ENCODE measurements at places on chromosomes 12 and 14.

- DNase-seq = no peak
These were observed 8.5 kb downstream of the CDCA4 start for GRCh38 chr14:105012171-105012985.

GRCh38 chr12:111838353-111838752 lies 3.7 kb upstream of the MAPKAPK5 start:
- DNase-seq = no peak

- DNase-seq = peak; percentile 12
These were observed 75.8 kb downstream of the C12orf50 start for GRCh38 chr12:87953256-87953860.

GRCh38 chr12:122517877-122518276 lies 8.9 kb downstream of the RSRC2 start:
- DNase-seq = peak; percentile 91

- no peak for DNase-seq
These were observed 9.1 kb downstream of the MTRFR start for GRCh38 chr12:123242116-123242904.

GRCh38 chr12:56151672-56152131 lies 685 bp upstream of the MYL6B start:
- DNase-seq = no peak

- peak; percentile 82 for DNase-seq
These were observed 232.1 kb upstream of the TBX3 start for GRCh38 chr12:114916124-114916523.

GRCh38 chr14:82084813-82085212 lies 551.2 kb upstream of the SEL1L start:
- DNase-seq = no peak

GRCh38 chr12:26871985-26872384 lies 39.0 kb upstream of the ITPR2 start:
- no peak for DNase-seq

GRCh38 chr12:20220339-20220738 lies 148.0 kb upstream of the PDE3A start:
- peak; percentile 1 for DNase-seq

DNA sequence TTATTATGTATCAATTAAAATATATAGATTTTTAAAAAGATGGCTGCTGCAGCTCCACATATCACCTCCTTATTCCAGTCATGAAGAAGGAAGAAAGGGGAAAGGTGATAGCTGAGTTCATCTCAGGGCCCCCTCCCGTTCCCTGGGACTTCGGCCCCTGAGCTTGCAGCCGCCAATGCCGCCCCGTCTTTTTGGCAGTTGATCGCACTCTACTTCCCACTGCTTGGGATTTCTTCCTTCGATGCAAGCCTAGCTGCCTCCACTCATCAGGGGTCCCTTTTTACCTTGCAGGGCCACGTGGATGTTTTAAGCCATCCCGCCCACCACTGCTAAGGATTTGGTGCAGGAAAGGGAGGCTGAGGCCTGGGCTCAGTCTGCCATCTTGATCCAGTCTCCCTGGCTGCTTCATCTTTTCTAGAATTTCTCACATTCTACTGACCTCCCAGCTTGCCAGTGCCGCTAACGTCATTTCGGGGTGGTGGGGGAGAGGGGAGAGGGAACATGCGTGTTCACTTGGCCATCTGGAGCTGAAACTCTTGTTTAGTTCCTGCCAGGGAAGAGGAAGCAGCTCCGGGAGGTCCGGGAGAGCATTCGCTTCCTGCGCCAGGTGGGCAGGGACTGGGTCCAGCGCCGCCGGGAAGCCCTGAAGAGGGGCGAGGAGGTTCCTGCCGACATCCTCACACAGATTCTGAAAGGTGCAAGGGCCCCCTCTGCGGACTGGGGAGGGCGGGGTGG lies 31.3 kb downstream of the CYP46A1 start:
- DNase-seq = no peak

DNA sequence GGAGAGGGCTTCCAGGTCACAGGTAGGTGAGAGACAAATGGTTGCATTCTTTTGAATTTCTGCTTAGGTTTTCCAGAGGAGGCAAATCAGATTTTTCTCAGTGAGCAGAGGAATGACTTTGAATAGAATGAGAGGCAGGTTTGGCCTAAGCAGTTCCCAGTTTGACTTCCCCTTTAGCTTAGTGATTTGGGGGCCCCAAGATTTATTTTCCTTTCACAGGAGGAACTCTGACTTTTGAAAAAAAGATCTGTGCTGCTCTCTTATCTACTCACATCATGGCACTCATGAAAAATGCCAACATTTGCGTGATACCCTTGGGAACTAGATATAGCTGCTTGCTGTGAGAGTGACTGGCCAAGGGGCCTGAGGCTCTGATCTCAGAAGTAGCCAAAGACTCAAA lies 58.0 kb upstream of the EVL start:
- no peak for DNase-seq

DNA sequence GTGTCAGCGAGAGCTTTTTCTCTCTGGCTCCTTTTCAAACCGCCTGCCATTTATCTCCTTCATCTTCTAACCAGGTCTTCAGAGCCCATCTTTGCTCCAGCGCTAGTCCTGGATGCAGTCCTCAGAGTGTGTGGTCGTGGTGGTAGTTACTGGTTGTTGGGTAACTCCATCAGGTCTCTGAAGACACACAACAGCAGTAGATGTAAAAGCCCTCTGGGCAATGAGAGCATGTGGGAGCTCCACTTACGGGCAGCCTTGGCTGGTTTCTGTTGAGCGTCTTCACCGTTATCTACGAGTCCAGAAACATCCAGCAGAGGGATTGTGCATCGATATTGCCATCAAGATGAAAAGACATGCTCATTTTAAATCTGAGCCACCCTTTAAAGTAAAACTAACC lies 61.2 kb downstream of the FBXL14 start:
- DNase-seq = no peak

DNA sequence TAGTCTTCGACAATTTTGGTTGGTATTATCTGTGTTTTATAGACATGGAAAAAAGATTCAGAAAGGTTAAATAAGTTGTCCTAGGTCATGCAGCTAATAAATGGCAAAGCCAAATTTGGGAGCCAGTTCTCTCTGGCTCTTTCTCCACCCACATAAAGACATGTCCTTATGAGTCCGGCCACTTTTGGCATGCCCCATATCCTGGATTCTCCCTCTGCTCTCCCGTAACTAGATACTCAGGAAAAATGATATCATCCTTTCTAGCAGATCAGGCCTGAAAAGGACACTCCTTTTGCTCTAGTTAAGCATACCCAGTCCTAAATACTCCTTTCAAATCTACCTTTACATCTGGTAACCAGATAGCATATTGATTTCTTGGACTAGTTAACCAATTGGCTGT lies 64.4 kb downstream of the TTLL5 start:
- DNase-seq = no peak

DNA sequence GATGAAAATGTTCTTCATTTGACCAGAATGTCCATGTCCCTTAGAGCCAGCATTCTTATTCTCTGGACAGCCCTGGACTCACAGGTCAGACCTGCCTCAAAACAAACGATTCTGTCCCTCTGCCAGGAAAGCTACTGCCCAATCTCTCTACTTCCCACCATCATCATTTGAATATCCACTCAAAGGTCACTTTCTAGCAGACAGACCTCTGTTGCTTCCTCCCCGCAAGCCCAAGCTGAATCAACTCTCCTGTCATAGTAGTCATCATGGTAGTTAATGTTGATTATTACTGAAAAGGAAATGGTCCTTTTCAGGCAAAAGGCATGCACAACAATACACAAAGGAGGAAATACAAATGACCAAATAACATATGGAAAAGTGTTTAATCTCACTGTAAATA lies 39.6 kb upstream of the CPM start:
- no peak for DNase-seq

DNA sequence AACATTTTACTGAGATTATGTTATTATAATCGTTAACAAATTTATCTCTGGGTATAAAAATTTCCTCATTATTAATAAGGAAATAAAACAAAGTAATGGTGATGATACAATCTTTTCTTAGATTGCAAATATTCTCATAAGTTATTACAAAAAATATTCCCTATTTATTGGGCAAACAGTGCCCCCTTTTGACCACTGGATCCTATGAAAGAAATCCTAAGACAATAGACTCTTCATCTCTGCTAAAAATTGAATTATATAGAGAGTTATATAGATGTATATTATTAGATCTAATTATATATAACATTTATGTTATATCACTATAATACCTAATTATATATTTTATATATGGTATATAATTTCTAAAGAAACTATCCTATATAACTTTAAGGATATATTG lies 94.2 kb upstream of the FGD4 start:
- DNase-seq = no peak

- DNase-seq = no peak
These were observed 649.9 kb upstream of the FOXG1 start for GRCh38 chr14:28116716-28117115.

DNA sequence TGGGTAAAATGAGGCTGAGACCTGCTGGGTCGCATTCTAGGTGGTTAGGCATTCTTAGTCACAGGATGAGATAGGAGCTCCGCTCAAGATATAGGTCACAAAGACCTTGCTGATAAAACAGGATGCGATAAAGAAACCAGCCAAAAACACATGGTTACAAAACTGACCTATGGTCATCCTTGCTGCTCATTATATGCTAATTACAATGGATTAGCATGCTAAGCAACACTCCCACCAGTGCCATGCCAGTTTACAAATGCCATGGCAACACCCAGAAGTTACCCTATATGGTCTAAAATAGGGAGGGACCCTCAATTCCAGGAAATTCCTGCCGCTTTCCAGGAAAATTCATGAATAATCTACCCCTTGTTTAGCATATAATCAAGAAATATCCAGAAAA lies 132.4 kb downstream of the BRMS1L start:
- DNase-seq = no peak

DNA sequence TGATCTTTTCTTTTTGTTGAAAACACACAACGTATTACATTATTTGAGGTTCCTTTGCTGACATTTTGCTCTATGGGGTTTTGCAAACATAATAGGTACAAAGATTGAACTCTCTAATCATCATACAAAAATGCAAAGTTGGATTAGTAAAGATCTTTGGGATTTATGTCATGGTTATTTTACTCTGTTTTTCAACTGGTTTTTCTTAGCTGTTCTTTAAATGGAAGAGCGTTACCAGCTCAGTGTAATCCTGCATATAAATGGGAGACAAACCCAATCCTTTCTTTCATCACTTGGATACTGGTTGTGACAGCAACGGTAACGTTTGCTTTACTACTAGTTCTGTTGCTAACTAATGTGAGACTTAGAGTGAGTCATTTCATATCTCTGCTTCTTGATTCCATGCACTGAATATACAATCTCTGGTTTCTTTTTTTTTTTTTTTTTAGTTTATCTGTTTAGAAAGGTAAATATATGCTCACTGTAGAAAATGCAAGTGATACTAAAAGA lies 104.9 kb upstream of the NOVA1 start:
- DNase-seq = no peak

DNA sequence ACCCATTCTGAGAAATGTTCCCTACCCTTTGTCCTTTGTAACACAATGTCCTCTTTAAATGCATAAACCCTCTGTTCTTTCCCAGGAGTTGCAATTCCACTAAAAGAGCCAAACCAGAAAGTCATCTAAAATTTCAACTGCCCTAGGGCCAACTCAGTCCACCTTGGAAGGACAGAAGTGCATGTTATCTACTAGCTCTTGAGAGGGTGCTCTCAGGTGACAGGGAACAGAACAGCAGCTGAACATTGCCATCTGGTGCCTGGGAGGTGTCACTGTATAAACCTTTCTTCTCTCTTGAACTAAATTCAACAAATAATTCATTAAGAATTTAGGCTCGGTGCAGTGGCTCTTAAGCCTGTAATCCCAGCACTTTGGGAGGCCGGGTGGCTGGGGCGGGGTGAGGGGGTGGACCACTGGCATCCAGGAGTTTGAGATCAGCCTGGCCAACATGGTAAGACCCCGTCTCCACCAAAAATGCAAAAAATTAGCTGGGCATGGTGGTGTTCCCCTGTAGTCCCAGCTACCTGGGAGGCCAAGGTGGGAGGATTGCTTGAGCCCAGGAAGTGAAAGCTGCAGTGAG lies 10.3 kb upstream of the FERMT2 start:
- DNase-seq = no peak

DNA sequence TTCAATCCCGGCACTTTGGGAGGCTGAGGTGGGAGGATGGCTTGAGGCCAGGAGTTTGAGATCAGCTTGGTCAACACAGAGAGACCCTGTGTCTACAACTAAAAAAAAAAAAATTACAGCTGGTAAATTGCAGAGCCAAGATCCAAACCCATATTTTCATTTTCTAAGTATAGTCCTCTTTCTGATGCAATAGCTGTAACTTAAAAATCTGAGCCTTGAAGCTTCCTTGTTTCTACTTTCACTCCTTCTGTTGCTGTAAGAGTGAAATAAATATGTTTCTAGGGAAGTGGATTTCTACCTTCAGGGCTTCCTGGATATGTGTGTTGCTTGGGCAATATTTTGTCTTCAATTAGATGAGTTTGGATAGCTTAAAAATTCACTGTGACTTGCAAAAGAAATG lies 42.0 kb upstream of the PRICKLE1 start:
- no peak for DNase-seq

DNA sequence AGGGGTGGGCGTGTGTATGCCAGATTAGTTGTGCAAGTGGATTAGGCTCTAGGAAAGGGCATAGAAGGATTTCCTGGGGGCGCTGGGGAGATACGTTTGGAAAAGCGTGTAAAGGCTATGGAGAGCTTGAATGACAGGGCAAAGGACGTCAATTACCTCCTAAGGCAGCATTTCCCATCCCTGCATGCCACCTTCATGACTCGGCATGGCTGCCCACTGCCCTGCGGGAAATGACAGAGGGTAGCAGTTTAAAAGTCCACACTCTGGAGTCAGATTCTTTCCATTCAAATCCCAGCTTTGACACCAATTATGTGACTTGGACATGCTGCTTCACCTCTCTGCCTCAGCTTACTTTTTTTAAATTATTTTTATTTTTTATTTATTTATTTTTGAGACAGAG lies 14.8 kb upstream of the TMEM229B start:
- DNase-seq = no peak

DNA sequence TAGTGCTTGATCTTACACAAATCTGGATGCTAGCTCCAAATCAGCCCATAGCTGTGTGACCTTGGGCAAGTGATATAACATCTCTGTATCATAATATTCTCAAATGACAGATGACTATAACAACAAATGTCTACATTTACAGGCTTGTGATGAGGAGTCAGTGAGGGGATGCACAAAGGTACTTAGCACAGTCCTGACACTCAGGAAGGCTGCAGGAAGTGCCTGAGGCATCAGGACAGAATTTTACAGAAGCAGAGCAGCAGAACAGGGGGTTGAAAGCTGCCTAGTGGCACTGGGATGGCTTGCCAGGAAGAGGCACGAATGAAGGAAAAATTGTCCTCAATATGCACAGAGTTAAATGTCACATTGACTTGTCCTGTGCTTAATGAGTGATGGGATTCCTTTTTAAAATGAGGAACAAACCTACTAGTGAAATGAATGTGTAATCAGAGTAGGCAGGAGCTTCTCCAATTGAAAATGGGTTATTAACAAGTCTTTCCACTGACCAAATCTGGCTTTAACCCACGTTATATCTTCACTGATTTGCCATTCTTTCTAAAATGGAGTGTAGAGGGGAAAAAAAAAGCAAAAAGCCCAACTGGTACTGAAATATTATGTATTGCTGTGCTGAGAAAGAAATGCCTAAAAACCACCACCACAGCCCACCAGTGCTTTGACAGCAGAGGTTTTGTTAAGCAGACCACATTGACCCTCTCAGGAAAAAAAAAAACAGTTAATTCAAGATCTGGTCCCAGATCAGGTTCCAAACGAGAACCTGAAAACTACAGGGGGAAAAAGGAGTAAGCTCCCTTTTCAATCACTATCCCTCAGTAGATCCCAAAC lies 11.6 kb downstream of the BTG1 start:
- no peak for DNase-seq

GRCh38 chr14:36941783-36942521 lies 230.5 kb downstream of the SLC25A21 start:
- DNase-seq = peak; percentile 55

Data from AG09319 (cell line).